Testis (tissue), 5 donors: ENCODE measurements at places on chromosomes 6 and 20. TPM values are rescaled to one million over a fixed set of nuclear protein-coding genes. Genes with fewer than 3 reads are reported as not detected.

OLIG3 gene
- polyA plus RNA-seq = not detected

GSTA1 gene
- polyA plus RNA-seq = 577 TPM

POPDC3 gene
- 13.8 TPM for polyA plus RNA-seq

CAGE1 gene
- 7.2 TPM for polyA plus RNA-seq

OPRM1 gene
- 8.7 TPM for polyA plus RNA-seq

CST5 gene
- not detected for polyA plus RNA-seq

MEP1A gene
- polyA plus RNA-seq = 1.4 TPM

PAK5 gene
- 0.21 TPM for polyA plus RNA-seq

RNF182 gene
- 6.8 TPM for polyA plus RNA-seq

TLDC2 gene
- 2.9 TPM for polyA plus RNA-seq

PDE7B gene
- polyA plus RNA-seq = 3.7 TPM

ABHD12 gene
- polyA plus RNA-seq = 40.8 TPM

ZKSCAN3 gene
- polyA plus RNA-seq = 5.4 TPM

MYH7B gene
- polyA plus RNA-seq = 24.3 TPM

BPIFB1 gene
- polyA plus RNA-seq = 5.8 TPM

TEAD3 gene
- 16.2 TPM for polyA plus RNA-seq

GHRH gene
- not detected for polyA plus RNA-seq

TFAP2A gene
- 3.3 TPM for polyA plus RNA-seq

PREP gene
- polyA plus RNA-seq = 53.7 TPM

DLL1 gene
- 2.8 TPM for polyA plus RNA-seq

ZSCAN31 gene
- polyA plus RNA-seq = 51.3 TPM

SNX14 gene
- 170 TPM for polyA plus RNA-seq

AKAP12 gene
- 244 TPM for polyA plus RNA-seq

HLA-DRB5 gene
- polyA plus RNA-seq = 43.3 TPM

AIF1 gene
- 34.8 TPM for polyA plus RNA-seq

SLC22A23 gene
- 20.9 TPM for polyA plus RNA-seq

ADGB gene
- 53.0 TPM for polyA plus RNA-seq

FRS3 gene
- 39.3 TPM for polyA plus RNA-seq

SLC44A4 gene
- 6.3 TPM for polyA plus RNA-seq

CPNE5 gene
- 44.2 TPM for polyA plus RNA-seq

ASIP gene
- polyA plus RNA-seq = 0.65 TPM

CYP39A1 gene
- 6.5 TPM for polyA plus RNA-seq

LAMA5 gene
- 33.2 TPM for polyA plus RNA-seq

SIRPB2 gene
- polyA plus RNA-seq = 1.5 TPM

ENPP3 gene
- polyA plus RNA-seq = 3.3 TPM

LGSN gene
- 0.69 TPM for polyA plus RNA-seq

RAB23 gene
- 11.8 TPM for polyA plus RNA-seq

DEFB132 gene
- polyA plus RNA-seq = not detected

HRH3 gene
- 0.67 TPM for polyA plus RNA-seq

TCF21 gene
- polyA plus RNA-seq = 3.7 TPM

PBOV1 gene
- polyA plus RNA-seq = not detected

SERPINB1 gene
- polyA plus RNA-seq = 19.4 TPM

VSTM2L gene
- polyA plus RNA-seq = 7.3 TPM

TP53TG5 gene
- 28.2 TPM for polyA plus RNA-seq

KCNK16 gene
- polyA plus RNA-seq = not detected

SCRT2 gene
- 0.13 TPM for polyA plus RNA-seq

SDCBP2 gene
- 10.9 TPM for polyA plus RNA-seq

RGS17 gene
- 0.65 TPM for polyA plus RNA-seq

OR2H1 gene
- polyA plus RNA-seq = 18.8 TPM

RBPJL gene
- polyA plus RNA-seq = 0.26 TPM

PTPRK gene
- 9.1 TPM for polyA plus RNA-seq

IRF4 gene
- polyA plus RNA-seq = 1.8 TPM
